ENCODE measurements at places on chromosomes 1 and 21.

DNA sequence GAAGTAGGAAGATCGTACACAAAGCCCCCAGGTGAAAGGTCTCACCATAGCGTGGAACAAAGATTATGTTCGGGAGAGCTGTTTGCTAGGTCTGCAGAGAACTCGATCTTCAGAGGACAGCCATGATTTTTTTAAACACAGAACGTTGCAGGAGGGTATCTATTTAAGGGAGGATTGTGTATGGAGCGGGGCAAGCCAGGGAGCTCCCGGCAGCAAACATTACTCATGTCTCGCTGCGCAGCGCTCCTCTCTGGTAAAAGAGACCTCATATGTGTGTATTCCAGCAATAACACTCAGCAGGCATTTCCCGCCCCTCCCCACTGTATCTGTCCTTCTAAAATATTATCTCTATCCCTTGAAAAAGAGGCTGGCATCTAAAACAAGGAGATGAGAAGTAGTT is 2.7 kb downstream of the GLIS1 start:
- DNase-seq: no peak

DNA sequence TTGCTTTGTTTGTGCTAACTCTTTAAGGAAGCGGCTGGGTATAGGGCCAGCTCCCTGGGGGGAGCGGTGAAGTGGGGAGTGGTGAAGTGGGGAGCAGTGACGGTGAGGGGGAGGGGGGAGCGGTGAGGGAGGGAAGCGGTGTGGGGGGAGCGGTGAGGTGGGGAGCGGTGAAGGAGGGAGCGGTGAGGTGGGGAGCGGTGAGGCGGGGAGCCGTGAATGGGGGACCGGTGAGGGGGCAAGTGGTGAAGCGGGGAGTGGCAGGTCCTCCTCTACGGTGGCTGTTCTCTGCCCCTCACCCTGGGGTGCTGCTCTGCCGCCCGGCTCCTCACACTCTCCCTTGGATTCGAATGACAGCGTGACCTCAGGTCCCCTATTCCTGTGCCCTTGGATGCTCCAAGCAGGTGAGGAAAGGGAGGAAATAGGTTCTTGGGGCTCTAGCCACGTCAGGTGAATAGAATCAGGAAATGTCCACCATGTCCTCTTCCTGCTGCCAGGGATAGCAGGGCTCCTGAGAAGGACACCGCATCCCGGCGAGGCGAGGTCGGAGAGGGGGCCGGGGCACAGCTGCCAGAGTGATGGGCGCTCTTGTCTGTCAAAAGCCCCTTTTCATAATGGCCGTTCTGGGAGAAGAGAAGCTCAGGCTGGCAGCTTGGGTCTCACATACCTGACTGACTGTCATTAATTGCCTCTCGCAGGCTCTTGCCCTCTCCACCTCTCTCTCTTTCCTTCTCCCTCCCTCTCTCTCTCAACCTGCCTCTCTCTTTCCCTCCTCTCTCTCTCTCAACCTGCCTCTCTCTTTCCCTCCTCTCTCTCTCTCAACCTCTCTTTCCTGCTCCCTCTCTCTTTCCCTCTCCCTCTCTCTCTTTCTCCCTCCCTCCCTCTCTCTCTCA is 134.2 kb downstream of the PGBD5 start:
- no peak for DNase-seq

DNA sequence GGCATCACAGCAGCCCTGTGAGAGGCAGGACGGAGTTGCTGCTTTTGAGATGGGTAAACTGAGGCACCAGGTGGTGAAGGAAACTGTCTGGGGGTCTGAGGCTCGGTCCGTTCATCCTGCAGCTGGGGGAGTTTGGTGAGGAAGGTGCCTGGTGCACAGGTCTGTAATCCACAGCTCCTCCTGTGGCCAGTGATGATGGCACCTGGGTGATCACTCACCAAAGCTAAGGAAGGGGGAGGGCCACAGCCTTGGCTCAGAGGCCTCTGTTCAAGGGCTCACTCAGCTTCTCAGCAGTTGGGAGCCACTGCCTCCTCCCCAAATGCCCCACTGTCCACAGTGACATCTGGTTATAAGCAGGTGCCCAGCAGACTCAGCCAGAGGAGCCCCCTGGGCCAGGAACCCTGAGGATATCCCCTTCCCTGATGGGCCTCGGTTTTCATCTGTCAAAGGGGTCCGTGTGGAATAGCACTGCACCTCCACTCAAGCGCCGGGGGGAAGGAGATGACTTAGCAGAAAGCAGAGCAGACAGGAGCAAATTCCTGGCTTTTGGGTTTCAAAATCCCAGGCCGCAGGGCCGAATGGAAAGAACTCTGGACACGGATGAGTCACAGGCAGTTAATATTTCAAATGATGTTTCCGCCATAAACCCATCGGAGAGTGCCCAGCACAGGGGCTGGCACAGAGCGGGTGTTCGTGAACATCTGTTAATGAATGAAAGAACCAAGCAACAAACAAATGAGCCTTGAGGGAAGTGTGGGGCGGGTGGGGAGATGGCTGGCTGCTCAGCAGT is 82.8 kb downstream of the DMRTB1 start:
- DNase-seq: peak; percentile 90

GRCh38 chr21:44507673-44508425 is 32.1 kb downstream of the KRTAP10-1 start:
- no peak for DNase-seq

GRCh38 chr1:97902067-97902466 is 18.8 kb downstream of the DPYD start:
- DNase-seq: no peak

- DNase-seq: peak; percentile 22
Observed at GRCh38 chr1:58041621-58042020, 504.9 kb downstream of the OMA1 start.

GRCh38 chr1:181083842-181084605 is 4.5 kb upstream of the IER5 start:
- no peak for DNase-seq

GRCh38 chr1:91795591-91796389 is 90.2 kb downstream of the TGFBR3 start:
- DNase-seq: no peak

DNA sequence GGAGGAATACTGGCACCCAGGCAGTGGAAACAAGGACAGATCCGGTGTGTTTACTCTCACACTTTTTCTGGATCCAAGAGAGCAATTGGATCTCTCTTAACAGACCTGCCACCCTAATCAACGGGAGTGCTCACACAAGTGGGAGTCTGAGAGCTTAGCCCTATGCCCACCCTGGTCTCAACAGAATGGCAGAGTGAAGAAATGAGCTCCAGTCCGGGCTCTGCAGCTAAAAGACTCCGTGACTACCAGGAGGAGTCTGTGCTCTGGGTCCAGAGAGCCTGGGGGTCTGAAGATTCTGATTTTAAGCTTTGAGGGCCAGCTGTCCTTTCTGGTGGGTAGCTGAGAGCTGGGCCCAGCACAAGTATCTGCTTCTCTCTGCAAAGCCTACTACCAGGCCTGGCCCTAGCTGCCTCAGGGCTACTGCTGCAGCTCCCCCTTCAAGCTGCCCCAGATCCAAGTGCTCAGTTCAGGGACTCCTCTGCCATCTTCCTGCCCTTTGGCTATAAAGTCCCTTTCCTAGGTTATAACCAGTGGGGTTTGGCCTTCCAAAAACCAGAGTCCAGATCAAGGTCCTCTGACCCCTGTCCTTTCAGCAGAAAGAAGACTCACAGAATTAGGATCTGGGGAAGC is 3.9 kb downstream of the S100A9 start:
- DNase-seq: no peak

- no peak for DNase-seq
Observed at GRCh38 chr1:41794031-41794430, 124.7 kb downstream of the HIVEP3 start.

DNA sequence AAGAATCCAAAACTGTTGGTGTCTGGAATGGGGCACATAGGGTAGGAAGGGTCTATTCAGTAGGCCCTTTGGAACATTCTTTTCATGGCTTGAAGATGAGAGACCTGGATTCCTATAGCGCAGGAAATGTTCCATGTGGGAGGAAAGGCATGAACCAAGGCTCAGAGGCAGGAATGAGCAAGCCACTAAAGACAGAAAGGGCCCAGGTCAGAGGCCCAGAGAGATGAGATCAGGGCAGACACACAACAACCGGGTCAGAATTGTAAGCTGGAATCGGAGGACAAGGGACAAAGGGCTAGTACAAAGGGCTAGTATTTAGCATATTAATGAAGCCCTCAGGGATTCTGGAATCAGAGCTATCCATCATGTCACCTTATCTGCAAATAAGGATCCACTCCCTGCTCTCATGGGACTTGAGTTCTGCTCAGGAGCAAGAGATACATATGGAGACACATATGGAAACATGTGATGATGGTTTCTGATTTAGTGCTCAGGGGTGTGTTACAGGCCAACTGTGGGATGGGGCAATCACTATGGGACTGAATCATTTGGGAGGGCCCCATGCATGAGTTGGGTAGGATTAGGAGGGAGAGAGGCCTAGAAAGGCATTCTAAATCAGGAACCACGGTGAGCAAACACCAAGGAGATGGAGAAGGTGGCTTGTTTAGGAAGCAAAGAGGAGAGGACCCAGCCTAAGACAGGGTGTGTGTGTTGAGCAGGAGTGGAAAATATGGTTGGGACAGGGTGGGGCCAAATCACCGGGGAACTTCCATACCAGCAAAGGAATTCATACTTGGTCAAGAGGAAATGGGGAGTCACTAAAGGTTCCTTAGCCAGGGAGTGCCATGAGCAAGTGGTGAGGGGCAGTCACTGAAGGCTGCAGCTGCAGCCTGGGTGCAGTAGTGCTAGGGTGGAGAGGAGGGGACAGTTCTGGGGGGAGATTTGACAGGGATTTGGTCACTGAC is 8.6 kb downstream of the NECTIN4 start:
- DNase-seq: no peak

GRCh38 chr1:99755664-99756063 is 10.8 kb downstream of the FRRS1 start:
- no peak for DNase-seq

GRCh38 chr1:10074059-10074851 is 41.5 kb downstream of the UBE4B start:
- DNase-seq: peak; percentile 91

DNA sequence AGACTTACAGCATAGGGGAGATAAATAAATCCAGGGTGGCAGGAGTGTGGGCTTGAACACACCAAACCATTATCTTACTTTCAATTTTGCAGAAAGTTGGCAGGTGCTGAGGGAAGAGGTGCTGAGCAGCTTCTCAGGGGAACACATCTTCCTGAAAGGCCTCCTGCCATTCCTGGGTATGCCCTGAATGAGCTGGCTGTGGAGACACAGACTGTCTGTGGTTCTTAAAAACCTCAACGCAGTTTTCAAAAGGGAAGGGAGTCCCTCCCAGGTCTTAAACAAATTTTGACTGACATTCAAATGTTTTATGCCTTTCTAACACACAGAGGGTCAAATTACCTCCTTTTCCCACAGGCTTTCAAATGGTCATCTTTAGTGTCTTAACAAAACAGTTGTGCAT is 166.9 kb downstream of the TNFSF18 start:
- no peak for DNase-seq

GRCh38 chr1:13499422-13499821 is 14.4 kb downstream of the LRRC38 start:
- no peak for DNase-seq

DNA sequence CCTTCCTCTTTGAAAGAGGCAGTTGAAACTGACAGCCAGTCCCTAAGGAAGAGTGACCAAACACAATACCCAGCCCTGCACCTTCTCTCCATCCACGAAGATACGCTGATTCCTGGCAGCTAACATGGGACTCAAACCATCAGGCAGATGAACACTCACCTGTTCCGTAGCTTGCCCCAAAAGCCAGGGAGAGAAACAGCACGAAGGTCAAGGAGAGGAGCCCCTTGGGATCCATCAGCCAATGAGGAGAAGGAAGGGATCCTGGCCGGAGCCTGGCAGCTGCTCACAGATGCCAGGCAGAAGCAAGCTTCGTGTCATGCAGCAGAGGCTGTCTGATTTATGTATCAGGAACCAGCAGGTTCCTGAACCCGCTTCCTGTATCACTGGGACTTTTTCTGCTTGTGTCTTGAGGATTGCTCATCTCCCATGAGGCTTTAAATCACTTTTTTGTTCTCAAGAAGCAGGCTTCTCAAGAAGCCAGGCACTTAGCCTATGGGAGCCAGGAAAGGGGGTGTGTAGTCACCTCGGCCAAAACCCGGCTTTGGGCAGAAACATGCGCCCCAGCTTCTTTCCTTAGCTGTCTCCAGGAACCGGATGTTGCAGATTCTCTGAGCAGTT is at the start of gene SLAMF1:
SLAMF1 (minus strand) TSS at position 334 of the 618 bp plus-strand sequence; CDS start at position 235, 99 bp downstream.
- DNase-seq: no peak

DNA sequence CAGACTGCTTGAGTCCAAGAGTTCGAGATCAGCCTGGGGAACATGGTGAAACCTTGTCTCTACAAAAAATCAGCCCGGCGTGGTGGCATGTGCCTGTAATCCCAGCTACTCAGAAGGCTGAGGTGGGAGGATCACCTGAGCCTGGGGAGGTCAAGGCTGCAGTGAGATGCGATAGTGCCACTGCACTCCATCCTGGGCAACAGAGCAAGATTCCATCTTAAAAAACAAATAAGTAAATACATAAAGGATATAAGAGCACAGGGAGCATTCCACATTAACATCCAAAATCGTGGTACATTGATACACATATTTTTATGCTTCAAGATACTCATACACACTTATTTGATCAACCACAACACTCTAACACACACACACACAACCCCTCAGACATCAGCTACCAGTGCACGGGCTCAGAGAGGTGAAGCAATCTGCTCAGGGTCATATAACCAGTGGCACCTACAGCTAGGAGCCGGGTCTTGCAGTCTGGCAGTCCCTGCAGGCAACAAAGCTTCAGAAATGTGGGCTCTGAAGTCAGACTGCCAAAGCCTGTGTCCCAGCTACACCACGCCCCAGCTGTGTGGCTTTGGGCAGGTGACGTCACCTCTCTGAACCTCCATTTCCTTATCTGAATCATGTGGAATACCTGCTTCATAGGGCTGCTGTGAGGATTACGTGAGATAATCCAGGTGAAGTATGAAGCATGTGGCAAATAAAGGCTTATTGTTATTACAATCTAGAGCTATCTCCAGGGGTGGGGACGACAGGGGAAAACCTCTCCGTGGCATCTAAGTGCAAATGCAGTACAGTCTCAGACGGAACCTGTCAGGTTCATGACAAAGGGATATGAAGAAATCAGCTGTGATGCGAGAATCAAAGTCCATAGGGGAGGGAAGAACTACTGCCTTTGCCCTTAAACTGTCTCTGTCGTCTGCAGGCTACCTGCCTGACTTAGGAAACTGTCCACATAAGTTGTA is 4.8 kb upstream of the CRYBG2 start:
- DNase-seq: no peak

DNA sequence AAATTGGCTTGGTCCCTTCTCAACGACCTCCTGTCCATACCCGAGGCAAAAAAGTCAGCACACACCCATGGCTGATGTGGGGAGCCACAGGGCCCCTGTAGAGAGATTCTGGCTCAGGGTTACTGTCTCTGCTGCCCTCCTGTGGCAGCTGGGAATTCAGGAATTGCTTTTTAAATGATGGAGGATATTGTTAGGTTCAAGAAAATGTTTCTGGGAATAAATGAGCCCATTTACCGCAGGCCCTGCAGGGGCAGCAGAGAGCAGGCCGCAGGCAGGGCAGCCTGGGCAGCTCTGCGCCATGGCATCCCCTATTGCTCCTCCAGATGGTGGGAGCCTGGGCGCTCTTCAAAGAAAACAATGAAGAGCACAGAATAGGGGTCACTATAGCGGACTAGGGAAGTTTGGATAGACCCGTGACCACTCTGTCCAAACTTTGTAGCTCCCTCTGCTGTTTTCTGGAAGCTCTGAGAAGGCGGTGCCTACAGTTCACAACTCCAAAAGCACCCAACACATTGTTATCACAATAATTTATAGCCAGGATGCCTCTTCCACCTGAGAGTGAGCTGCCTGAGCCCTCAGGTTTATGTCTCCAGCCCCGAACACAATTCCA is 201.1 kb downstream of the BACH1 start:
- no peak for DNase-seq
